ENCODE measurements at places on chromosomes 1 and 21. TPM values are rescaled to one million over a fixed set of nuclear protein-coding genes. Genes with fewer than 3 reads are reported as not detected.

BATF3 gene
- total RNA-seq, result 0.50 TPM

SPRR2G gene
- not detected for total RNA-seq

TOMM20 gene
- 187 TPM for total RNA-seq

ACTN2 gene
- total RNA-seq, result not detected

GALNT2 gene
- 121 TPM for total RNA-seq

PCP4 gene
- not detected for total RNA-seq

GPATCH4 gene
- total RNA-seq, result 17.6 TPM

RPL5 gene
- 1,021 TPM for total RNA-seq

UTS2 gene
- 23.8 TPM for total RNA-seq

HSF2BP gene
- total RNA-seq, result 7.3 TPM

NKAIN1 gene
- not detected for total RNA-seq

CATSPERE gene
- 1.2 TPM for total RNA-seq

ESRRG gene
- total RNA-seq, result not detected

HSPA6 gene
- total RNA-seq, result 0.28 TPM

CFHR5 gene
- not detected for total RNA-seq

SLC16A4 gene
- 32.7 TPM for total RNA-seq

RGS8 gene
- total RNA-seq, result not detected

RASAL2 gene
- total RNA-seq, result 47.8 TPM

BPNT1 gene
- total RNA-seq, result 41.5 TPM

RHD gene
- not detected for total RNA-seq

Measured in PC-9 (cell line).